ENCODE measurements at places on chromosomes 2 and 18.

GRCh38 chr2:164922134-164922533 lies 33.2 kb downstream of the SLC38A11 start:
- DNase-seq = no peak

- no peak for DNase-seq
Measured at GRCh38 chr18:13915995-13916431, 677 bp upstream of the MC2R start.

GRCh38 chr2:130756053-130756873 lies 923 bp downstream of the AMER3 start:
- no peak for DNase-seq

DNA sequence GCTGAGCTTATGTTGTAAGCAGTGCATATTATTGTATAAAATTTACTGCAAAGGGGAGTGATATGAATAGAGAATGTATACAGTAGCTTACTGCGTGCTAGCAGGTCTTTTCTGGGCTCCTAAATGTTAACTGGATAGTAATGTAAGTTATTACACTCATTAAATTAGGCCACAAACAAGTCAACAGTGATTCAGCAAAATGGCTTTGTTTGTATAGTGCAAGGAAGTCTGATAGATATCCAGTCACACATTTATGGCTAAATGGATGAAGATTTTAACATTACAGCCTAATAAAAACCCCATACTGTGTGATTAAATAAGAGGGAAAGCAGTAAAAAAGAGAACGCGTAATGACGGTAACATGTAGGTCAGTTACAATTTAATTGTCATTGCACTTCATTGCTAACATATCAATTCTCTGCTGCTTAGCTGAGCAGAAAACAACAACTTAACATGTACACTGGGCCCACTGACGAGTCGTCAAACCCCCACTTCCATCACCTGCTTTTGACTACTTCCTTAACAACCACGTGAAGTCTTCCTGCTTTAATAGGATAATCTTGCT lies 665.0 kb upstream of the FANCL start:
- no peak for DNase-seq

GRCh38 chr2:220365023-220365422 lies 737.6 kb downstream of the SLC4A3 start:
- no peak for DNase-seq

- DNase-seq = no peak
Measured at GRCh38 chr2:128776461-128777195, 458.0 kb upstream of the HS6ST1 start.

- no peak for DNase-seq
Measured at GRCh38 chr2:136932700-136933099, 167.4 kb downstream of the THSD7B start.

DNA sequence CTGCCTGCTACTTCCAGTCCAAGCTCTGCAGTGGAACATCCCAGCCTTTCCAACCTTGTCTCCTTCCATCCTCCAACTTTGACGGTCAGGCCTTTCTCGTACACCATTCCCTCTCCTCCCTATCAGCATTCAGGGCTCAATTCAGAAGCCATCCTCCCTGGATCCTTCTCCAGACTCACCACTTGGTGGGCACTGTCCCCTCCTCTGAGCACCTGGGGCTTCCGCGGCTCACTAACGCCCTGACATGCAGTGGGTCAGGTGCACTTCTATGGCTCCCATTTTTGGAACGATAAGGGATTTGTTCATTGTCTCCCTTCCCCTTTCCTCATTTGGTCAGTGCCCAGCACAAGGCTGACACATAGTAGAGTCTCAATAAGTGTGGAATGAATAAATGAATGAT lies 56.7 kb downstream of the TNS1 start:
- DNase-seq = no peak

- no peak for DNase-seq
Measured at GRCh38 chr2:88720399-88720798, 28.9 kb downstream of the RPIA start.

DNA sequence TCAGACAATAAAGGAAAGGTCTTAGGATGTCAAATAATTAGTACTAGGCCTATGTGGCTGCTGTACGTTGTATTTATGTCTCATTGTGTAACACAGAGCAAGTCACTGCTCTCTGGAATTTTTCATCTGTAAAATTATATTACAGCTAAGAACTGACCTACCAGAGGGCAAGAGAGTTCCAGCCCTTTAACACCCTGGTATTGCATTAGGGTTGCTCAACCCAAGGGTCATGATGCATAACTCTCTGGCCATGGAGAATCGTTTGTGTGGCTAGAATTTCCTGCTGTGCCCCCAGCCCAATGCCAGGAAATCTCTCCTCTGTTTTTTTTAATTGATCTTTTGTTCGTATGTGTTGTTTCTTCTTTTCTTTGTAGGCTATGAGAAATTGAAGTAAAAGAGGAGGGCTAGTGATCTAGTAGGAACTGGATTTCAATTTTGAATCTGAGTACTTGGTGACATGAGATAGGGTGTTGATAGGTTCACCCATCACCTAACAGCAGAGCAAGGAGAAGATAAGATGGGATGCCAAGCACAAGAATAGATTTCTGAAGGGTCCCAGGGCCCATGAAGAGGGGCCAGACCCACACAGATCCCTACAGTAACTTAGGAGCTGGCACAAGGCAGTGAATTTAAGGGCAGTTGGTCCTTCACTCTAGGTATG lies 571.2 kb upstream of the TNP1 start:
- no peak for DNase-seq

GRCh38 chr2:100404411-100404810 lies 13.1 kb downstream of the CHST10 start:
- no peak for DNase-seq

Data from T-helper 22 cell (primary cell).